A549 treated with ZK216348 at 1 μM for 4 hours (cell line): ENCODE measurements at places on chromosomes 11 and 22. TPM values are rescaled to one million over a fixed set of nuclear protein-coding genes. Genes with fewer than 3 reads are reported as not detected.

APOBEC3H gene
- total RNA-seq = 0.20 to 1.2 TPM (median 0.49 TPM) in 3 of 5 replicates, not detected in the others

EXPH5 gene
- total RNA-seq = 0.03 to 0.06 TPM (median 0.04 TPM) in 4 of 5 replicates, not detected in the other

HEPACAM gene
- not detected in 5 replicates for total RNA-seq

SAA1 gene
- 0.58 to 1.2 TPM (median 0.89 TPM) in 5 replicates for total RNA-seq

LIF gene
- 18.2 to 40.8 TPM (median 35.2 TPM) in 5 replicates for total RNA-seq

SHANK3 gene
- total RNA-seq = 1.9 to 6.0 TPM (median 5.2 TPM) in 5 replicates

SCN4B gene
- total RNA-seq = 0.05 to 0.09 TPM in 2 of 5 replicates, not detected in the others

SLC22A8 gene
- total RNA-seq = not detected in 5 replicates

SPI1 gene
- total RNA-seq = 0.32 TPM in 1 of 5 replicates, not detected in the others

ISX gene
- total RNA-seq = not detected in 5 replicates

OR9Q1 gene
- not detected in 5 replicates for total RNA-seq

PTPRCAP gene
- total RNA-seq = 0.22 to 0.62 TPM in 2 of 5 replicates, not detected in the others

ZNF280A gene
- 3.0 to 4.3 TPM (median 3.3 TPM) in 5 replicates for total RNA-seq

P2RX6 gene
- 0.40 to 1.1 TPM (median 0.64 TPM) in 5 replicates for total RNA-seq

APOA1 gene
- total RNA-seq = 0.24 to 0.42 TPM (median 0.27 TPM) in 3 of 5 replicates, not detected in the others

SDHAF2 gene
- total RNA-seq = 37.5 to 46.1 TPM (median 43.3 TPM) in 5 replicates

NELL1 gene
- not detected in 5 replicates for total RNA-seq

SHANK2 gene
- 5.8 to 12.6 TPM (median 7.4 TPM) in 5 replicates for total RNA-seq

UBQLN3 gene
- total RNA-seq = not detected in 5 replicates

DKK3 gene
- total RNA-seq = 15.4 to 22.3 TPM (median 18.2 TPM) in 5 replicates

BRSK2 gene
- total RNA-seq = 6.5 to 7.9 TPM (median 6.9 TPM) in 5 replicates

C2CD2L gene
- 3.6 to 6.6 TPM (median 6.5 TPM) in 5 replicates for total RNA-seq

OR8G5 gene
- not detected in 5 replicates for total RNA-seq

PATE4 gene
- total RNA-seq = not detected in 5 replicates

NXPE1 gene
- not detected in 5 replicates for total RNA-seq

OR9I1 gene
- total RNA-seq = not detected in 5 replicates

SLC5A1 gene
- total RNA-seq = 0.06 TPM in 1 of 5 replicates, not detected in the others

IFTAP gene
- total RNA-seq = 13.4 to 30.8 TPM (median 15.4 TPM) in 5 replicates

LMO2 gene
- total RNA-seq = 0.47 to 0.91 TPM (median 0.65 TPM) in 5 replicates

KRTAP5-8 gene
- total RNA-seq = not detected in 5 replicates

CASP12 gene
- not detected in 5 replicates for total RNA-seq

DCHS1 gene
- 0.05 to 0.13 TPM (median 0.10 TPM) in 5 replicates for total RNA-seq

TMEM86A gene
- total RNA-seq = 0.29 to 0.56 TPM (median 0.47 TPM) in 5 replicates

H19 gene
- 6.6 to 16.7 TPM (median 12.0 TPM) in 5 replicates for total RNA-seq

SLC22A6 gene
- not detected in 5 replicates for total RNA-seq

TREH gene
- not detected in 5 replicates for total RNA-seq

HSPB2 gene
- total RNA-seq = not detected in 5 replicates

GLYAT gene
- total RNA-seq = not detected in 5 replicates

MS4A6A gene
- total RNA-seq = not detected in 5 replicates

SYNGR1 gene
- 6.1 to 13.5 TPM (median 11.4 TPM) in 5 replicates for total RNA-seq

MIAT gene
- 0.22 to 0.48 TPM (median 0.34 TPM) in 5 replicates for total RNA-seq

FAM181B gene
- 0.06 to 0.09 TPM (median 0.06 TPM) in 3 of 5 replicates, not detected in the others for total RNA-seq

HORMAD2 gene
- not detected in 5 replicates for total RNA-seq

OR52B4 gene
- total RNA-seq = not detected in 5 replicates

BTG4 gene
- total RNA-seq = 0.21 to 0.27 TPM in 2 of 5 replicates, not detected in the others

CCDC87 gene
- total RNA-seq = 0.55 to 0.85 TPM (median 0.79 TPM) in 5 replicates

ANAPC15 gene
- 85.1 to 94.2 TPM (median 88.9 TPM) in 5 replicates for total RNA-seq

APOBEC3G gene
- 0.15 TPM in 1 of 5 replicates, not detected in the others for total RNA-seq

RCOR2 gene
- total RNA-seq = 0.64 to 1.0 TPM (median 0.95 TPM) in 5 replicates

CSNK2A3 gene
- 1.8 to 2.8 TPM (median 1.9 TPM) in 5 replicates for total RNA-seq

YPEL4 gene
- total RNA-seq = 0.27 to 0.62 TPM (median 0.33 TPM) in 5 replicates

NRIP3 gene
- 0.81 to 1.1 TPM (median 0.98 TPM) in 5 replicates for total RNA-seq
